Stomach (tissue), 19 donors: ENCODE measurements at places on chromosomes 2 and 18.

GRCh38 chr2:199364153-199364552 is 93.6 kb downstream of the SATB2 start:
- DNase-seq: no peak

- DNase-seq: no peak
Measured at GRCh38 chr2:43019025-43019367, 207.4 kb downstream of the ZFP36L2 start.

DNA sequence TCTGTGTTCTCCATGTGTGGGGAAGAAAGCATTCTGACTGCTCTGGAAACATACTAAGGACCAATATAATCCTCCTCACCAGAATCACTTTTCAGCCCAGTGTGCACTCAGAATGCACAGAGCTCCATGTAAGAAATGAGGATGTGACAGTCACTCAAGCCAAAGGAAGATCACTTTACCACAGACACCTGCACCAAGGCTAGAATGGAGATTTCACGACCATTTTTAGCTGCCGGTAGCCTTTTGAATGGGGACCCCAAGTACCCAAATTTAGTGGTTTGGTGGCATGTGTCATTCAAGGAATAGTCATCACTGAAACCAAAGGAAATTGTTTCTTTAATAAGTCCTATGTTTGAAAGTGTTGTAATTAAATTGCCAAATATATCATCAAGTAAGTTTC is 613.2 kb upstream of the ACVR2A start:
- no peak for DNase-seq

DNA sequence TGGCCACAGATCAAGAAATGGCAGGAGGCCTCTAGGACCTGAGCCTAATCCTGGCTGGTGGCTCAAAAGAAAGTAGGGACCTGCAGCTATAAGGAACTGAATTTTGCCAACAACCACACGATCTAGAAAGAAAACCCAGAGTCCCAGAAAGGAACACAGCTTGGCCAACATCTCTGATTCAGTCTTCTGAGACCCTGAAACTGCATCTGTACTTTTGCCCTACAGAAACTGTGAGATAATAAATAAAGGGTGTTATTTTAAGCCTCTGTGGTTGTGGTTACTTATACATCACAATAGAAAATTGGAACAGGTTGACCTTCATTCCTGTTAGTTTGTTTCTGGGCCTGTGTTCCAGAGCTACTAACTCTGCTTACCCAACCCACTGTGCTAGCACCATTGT is 356.8 kb upstream of the ST6GAL2 start:
- DNase-seq: no peak

DNA sequence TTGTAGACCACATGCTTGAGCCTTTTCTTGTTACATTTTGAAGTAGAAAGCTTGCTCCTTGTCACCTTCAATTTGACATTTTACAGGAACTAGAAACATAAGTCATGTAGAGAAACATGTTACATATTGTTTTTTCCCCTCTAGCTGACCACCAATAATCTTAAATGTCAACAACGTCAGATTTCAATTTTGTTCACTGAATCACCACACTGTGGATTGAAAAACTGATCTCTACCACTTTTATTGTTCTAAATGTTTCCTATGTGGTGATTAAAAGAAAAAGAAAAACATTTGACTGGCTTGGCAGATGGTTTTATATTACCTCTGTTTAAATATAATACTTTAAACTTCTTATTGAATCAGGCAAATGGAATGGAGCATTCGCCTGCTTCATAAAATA is 87.7 kb downstream of the DSEL start:
- DNase-seq: no peak

DNA sequence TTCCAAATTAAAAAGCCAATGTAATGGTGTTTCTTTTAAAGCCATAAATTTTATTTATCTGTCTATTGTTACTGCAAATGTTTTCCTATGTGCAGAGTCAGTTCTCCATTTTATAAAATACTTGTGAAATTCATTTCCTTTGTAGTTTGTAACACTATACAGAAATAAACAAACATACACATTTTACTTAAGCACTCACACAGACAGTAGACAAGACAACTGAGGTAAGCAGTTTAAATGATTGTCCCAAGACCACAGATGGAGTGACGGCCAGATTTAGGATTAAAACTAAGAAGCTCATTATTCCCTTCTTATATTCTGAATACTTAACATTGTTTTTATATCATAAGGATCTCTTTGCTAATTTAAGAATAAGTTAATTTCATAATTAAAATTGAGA is 100.9 kb downstream of the BAZ2B start:
- no peak for DNase-seq

DNA sequence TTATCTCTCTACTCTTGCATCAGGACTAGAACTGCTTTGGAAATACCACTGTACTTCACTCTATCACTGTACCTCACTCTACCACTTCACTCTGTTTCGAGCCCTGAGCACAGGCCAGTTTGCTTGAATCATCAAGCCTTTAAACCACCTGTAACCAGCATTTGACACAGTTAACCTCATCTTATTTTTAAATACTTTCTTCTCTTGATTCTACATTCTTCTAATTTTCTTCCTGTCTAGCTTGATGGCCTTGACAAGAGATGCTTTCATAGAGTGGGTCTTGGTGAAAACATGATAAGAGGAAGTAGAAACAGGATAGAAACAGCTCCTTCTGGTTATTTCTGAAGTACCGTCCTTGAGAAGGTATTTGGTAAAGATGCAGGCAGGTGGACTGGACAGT is 78.1 kb downstream of the SPIRE1 start:
- DNase-seq: no peak

- no peak for DNase-seq
Measured at GRCh38 chr2:16726147-16726546, 60.5 kb upstream of the CYRIA start.

- DNase-seq: no peak
Measured at GRCh38 chr2:105442056-105442455, 43.2 kb upstream of the FHL2 start.

DNA sequence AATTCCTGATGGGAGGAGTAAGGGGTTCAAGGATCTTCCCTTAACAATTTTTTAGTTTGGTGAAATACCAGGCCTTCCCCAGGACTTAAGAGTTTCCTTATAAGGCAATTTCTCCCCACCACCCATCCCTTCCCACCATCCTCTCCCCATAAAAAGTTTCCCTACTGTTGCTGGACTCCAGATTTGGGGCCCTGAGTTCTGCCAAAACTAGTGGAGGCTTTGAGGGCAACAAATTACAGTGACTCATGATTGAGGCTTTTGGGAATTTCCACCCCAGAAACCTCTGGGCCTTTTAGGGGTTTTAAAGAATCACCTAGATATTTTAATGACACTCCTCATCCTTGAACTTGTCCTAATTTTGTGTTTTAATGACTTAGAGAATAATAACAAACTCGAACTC is 14.3 kb upstream of the EN1 start:
- DNase-seq: no peak

- DNase-seq: no peak
Measured at GRCh38 chr2:178990533-178991241, 59.2 kb downstream of the CCDC141 start.

GRCh38 chr2:237980087-237980486 is 13.3 kb downstream of the UBE2F start:
- DNase-seq: no peak

DNA sequence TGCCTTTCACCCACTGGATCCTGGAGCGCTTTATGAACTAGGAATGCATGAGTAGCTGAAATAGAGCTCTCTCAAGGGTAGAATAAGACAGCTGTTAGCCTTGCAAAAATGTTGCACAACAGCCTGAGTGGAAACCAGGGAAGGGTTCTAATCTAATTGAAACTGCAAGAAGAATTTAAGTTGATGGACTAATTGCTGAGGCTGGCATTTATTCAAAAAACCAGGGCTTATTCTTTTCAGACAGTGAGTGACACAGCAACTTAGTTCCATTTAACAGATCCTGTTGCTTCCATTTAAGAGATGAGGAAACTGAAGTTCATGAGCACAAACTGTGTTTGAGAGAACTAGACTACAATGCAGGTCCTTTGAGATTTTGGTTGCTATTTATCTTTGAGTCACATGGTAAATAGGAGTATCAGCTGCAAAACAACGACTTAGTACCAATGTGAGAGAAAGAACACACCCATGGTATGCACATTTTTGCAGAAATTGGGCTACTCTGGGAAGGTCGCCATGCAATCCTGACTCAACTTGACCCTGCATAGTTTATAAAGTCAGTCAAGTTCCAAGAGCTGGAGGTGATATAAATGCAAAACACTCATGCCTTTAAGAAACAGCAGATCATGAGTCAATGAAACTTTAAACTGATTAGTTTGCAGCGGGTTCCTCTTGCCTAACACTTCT is 76.4 kb upstream of the PARD3B start:
- no peak for DNase-seq

DNA sequence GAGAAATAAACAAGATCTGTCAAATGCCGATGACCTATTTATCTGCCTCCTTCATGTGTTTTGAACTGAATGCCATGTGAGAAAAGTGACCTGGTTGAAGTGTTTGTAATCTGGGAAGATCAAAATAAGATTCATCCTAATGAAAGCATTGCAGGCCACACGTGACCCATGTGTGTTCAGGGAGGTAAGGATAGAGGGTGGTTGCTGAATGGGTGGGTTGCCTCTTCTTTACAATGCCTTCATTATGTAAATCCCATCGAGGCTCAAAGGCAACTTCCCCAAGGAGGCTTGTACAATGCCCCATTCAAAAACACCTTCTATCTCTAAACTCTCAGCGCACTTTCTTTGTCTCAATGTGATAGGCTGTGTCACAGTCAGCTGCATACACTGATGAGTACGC is 273.1 kb downstream of the LRATD1 start:
- no peak for DNase-seq

GRCh38 chr2:174765576-174765975 is 1.3 kb upstream of the CHRNA1 start:
- DNase-seq: no peak

DNA sequence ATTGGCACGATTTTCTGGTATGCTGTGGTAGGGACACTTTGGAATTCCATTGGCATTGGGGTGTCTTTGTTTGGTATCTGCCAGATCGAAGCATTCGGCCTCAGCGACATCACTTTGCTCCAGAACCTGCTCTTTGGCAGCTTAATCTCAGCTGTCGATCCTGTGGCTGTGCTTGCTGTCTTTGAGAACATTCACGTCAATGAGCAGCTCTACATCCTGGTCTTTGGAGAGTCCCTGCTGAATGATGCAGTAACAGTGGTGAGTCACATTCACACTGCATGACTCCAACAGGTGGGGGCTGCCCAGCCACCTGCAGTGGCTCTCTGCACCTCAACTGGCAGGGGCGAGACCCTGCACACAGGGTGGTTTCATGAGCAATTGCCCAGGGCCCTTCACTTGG is 38.4 kb downstream of the SLC9A2 start:
- DNase-seq: no peak

- no peak for DNase-seq
Measured at GRCh38 chr2:240912878-240913809, 7.0 kb downstream of the CROCC2 start.

GRCh38 chr2:10038716-10039115 is 4.6 kb upstream of the KLF11 start:
- DNase-seq: no peak

GRCh38 chr2:62410926-62411456 is 95.0 kb downstream of the TMEM17 start:
- DNase-seq: no peak

DNA sequence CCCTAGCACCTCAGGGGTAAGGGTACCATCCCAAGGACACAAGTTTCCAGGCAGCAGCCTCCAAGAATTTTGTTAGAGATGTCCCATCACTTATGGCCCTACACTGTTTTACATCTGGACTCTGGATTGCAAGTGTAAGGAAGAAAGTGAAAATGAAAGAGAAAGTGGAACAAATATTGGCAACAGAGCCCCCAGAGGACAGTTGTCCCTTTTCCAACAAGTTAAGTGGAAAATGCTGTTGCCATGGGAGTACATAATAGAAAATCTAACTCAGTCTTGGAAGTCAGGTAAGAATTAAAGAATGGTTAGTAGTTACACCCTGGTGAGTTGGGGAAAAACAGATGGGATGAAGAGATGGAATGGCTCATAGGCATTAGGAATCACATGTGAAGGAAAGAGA is 50.6 kb downstream of the TTC21B start:
- peak; percentile 53 for DNase-seq

GRCh38 chr2:203453858-203454451 is 81.1 kb downstream of the RAPH1 start:
- DNase-seq: no peak

DNA sequence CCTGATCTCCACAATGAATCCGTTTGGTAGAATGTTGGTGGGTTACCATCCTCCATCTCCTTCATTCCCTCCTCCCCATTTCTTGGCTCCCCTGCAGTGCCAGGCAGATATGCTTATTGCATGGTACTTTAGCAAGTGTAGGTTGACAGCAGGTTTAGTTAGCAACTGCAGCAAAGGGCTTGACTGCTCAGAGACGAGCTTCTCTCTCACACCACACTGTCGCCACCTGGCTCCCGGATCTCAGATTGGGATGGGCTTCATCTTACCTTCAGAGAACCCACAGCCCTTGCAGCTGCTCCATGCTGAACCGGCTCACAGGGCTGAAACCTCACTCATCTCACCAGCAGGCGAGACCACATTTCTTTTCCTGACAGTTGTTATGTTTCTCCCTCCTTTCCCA is 88.8 kb downstream of the VWA3B start:
- peak; percentile 36 for DNase-seq

- no peak for DNase-seq
Measured at GRCh38 chr2:163768881-163769695, 33.3 kb upstream of the FIGN start.

GRCh38 chr18:66210875-66211274 is 393.0 kb downstream of the CDH19 start:
- DNase-seq: no peak

DNA sequence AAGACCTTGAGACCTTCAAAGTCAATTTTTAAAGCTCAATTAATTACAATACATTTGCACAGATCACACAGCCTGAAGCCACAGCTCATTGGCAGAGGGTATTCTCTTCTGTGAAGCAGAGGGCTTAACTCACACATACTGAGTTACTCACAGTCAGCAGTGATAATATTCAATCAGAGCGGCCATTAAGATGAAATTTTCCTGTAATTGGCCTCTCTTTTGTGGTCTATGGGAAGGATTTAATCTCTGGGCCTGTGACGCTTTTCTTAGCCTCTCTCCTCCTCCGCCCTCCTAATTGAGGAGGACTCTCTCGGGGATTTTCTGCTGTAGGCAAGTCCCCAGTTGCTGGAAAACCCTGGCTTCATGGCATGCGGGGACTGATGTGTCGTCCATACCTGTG is 12.3 kb upstream of the LDLRAD4 start:
- no peak for DNase-seq

DNA sequence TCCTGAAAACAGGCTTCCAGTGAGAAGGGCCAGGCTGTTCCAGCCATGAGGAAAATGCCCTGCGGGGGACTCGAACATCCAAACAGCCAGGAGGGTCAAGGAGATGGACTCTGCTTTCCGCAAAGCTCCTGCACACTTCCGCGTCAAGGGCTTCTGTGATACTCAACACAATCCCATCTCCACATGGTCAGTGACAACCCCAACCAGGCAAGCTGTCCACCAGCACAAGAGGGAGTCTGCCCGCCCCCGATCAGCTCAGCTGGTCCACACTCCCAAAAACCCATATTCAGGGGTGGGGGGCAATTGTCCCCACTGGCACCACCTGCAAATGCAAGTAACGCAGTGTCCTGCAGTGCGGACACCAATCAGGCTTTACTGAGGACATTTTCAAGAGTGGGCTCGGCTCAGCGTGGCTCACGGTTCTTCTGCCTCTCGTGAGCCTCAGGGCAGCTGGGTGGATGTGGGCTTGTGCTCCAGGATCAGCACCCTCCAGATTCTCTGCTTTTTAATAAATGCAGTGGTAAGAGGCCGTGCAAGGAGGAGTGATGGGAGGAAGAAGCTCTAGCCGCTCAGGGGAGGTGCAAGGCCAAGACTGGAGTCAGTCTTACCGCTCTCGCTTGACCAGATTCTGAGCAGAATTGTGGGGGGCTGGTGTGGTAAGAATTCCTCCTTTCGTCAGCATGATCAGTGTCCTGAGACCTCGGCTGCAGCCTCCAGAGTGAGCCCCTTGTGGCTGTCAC is 19.5 kb upstream of the CIDEA start:
- DNase-seq: no peak
